CD4-positive, alpha-beta memory T cell (primary cell): ENCODE measurements at places on chromosomes 11 and 22.

- peaks cover 12% of the 10 kb centered on the region for H3K4me1 ChIP-seq
- no peak for DNase-seq
- no peak overlapping the region for H3K27ac ChIP-seq
These were observed 1.4 kb downstream of the CTTN start for GRCh38 chr11:70399681-70400112.

DNA sequence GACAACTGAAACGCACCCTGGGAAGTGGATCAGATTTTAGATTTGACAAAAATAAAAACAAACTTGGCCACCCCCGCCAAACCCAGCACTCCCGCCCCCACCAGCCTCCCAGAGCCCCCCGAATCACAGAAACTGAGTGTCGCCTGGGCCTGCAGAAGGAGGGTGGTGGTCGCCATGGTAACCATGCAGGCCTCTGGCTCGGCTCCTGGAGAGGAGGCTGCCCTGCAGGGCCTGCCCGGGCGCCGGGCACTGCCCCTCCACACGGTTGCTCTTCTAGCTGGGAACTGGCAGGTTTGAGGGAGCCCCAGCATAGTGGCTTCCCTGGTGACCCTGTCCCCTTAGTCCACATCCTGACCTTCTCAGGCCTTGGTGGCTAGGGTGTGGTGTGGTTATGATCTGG is 19.3 kb downstream of the CACNA1I start:
- no peak overlapping the region for H3K27ac ChIP-seq
- no peak for DNase-seq
- H3K4me1 ChIP-seq: no peaks in the 10 kb centered on the region
- no peak overlapping the region for H3K4me3 ChIP-seq

DNA sequence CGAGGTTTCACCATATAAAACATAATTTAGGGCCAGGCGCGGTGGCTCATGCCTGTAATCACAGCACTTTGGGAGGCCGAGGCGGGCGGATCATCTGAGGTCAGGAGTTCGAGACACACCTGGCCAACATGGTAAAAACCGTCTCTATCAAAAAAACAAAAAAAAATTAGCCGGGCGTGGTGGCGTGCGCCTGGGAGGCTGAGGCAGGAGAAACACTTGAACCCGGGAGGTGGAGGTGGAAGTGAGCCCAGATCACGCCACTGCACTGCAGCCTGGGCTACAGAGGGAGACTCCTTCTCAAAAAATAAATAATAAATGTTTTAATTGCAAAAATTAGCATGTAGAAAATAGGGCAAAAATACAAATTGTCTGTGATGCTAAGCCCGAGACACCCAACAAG is 993 bp upstream of the SFI1 start:
- no peak for DNase-seq
- no peaks in the 10 kb centered on the region for H3K36me3 ChIP-seq
- H3K27me3 ChIP-seq: no peaks in the 10 kb centered on the region
- H3K4me3 ChIP-seq: no peak overlapping the region

- H3K36me3 ChIP-seq: peaks cover 15% of the 10 kb centered on the region
- H3K4me3 ChIP-seq: peak overlapping the region; percentile 61
- peaks cover 87% of the 10 kb centered on the region for H3K4me1 ChIP-seq
- no peaks in the 10 kb centered on the region for H3K27me3 ChIP-seq
- peak; percentile 76 for DNase-seq
- H3K27ac ChIP-seq: peak overlapping the region; percentile 69
These were observed 5.0 kb downstream of the DGKZ start for GRCh38 chr11:46352063-46352841.

- no peak overlapping the region for H3K4me3 ChIP-seq
- no peaks in the 10 kb centered on the region for H3K4me1 ChIP-seq
- no peak for DNase-seq
- H3K27me3 ChIP-seq: no peaks in the 10 kb centered on the region
- no peaks in the 10 kb centered on the region for H3K36me3 ChIP-seq
- no peak overlapping the region for H3K27ac ChIP-seq
These were observed 14.1 kb upstream of the HTR3A start for GRCh38 chr11:113960702-113961330.

DNA sequence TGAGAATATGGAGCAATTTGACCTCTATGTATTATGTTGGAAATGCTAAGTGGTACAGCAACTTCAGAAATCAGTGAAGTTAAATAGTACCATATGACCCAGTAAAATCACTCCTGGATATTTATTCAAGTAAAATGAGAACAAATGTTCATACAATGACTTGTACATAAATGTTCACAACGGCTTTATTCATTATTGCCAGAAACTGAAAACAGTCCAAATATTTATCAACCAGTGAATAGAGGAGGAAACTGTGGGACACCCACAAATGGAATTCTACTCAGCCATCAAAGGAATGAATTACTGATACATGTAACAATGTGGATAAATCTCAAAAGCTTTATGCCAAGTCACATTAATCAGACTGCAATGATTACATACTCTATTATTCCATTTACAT is 416.3 kb downstream of the AASDHPPT start:
- no peaks in the 10 kb centered on the region for H3K36me3 ChIP-seq
- H3K4me3 ChIP-seq: no peak overlapping the region
- H3K27ac ChIP-seq: no peak overlapping the region
- H3K27me3 ChIP-seq: no peaks in the 10 kb centered on the region
- no peaks in the 10 kb centered on the region for H3K4me1 ChIP-seq
- DNase-seq: no peak

DNA sequence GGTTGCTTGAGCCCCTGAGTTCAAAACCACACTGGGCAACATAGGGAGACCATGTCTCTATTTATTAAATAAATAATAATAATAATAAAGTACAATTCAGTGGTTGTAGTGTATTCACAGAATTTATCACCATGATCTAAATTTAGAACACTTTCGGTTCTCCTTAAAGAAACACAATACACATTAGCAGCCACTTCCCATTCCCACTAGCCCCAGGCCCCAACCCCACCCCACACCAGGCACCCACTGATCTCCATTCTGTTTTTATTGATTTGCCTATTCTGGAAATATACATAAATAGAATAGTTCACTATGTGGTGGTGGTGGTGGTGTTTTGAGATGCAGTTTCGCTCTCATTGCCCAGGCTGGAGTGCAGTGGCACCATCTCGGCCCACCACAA is 45.7 kb downstream of the BCL2L13 start:
- no peak overlapping the region for H3K4me3 ChIP-seq
- no peak for DNase-seq
- peaks cover 4% of the 10 kb centered on the region for H3K36me3 ChIP-seq
- H3K27me3 ChIP-seq: no peaks in the 10 kb centered on the region
- H3K4me1 ChIP-seq: no peaks in the 10 kb centered on the region

- no peak for DNase-seq
- no peak overlapping the region for H3K27ac ChIP-seq
- no peaks in the 10 kb centered on the region for H3K27me3 ChIP-seq
- no peak overlapping the region for H3K4me3 ChIP-seq
- H3K36me3 ChIP-seq: no peaks in the 10 kb centered on the region
- H3K4me1 ChIP-seq: no peaks in the 10 kb centered on the region
These were observed 30.3 kb upstream of the SIK2 start for GRCh38 chr11:111571829-111572501.

GRCh38 chr11:73650400-73650799 is 4.0 kb downstream of the PLEKHB1 start:
- H3K27ac ChIP-seq: no peak overlapping the region
- no peak overlapping the region for H3K4me3 ChIP-seq
- DNase-seq: no peak
- H3K4me1 ChIP-seq: peaks cover 8% of the 10 kb centered on the region
- no peaks in the 10 kb centered on the region for H3K27me3 ChIP-seq
- H3K36me3 ChIP-seq: no peaks in the 10 kb centered on the region

- H3K27me3 ChIP-seq: no peaks in the 10 kb centered on the region
- H3K36me3 ChIP-seq: no peaks in the 10 kb centered on the region
- H3K27ac ChIP-seq: peak within 1 kb of the TSS; percentile 73
- no peak within 1 kb of the TSS for H3K4me3 ChIP-seq
These were observed at the start of gene UCP3 for GRCh38 chr11:74008373-74009229. UCP3 (minus strand) TSS chr11:74009085; CDS start chr11:74007042, 2,043 bp downstream.

- H3K27me3 ChIP-seq: no peaks in the 10 kb centered on the region
- H3K4me3 ChIP-seq: no peak overlapping the region
- no peak overlapping the region for H3K27ac ChIP-seq
- DNase-seq: no peak
- peaks cover 28% of the 10 kb centered on the region for H3K4me1 ChIP-seq
These were observed 24.5 kb downstream of the PISD start for GRCh38 chr22:31637447-31637890.

GRCh38 chr22:32620992-32621391 is 146.4 kb downstream of the FBXO7 start:
- H3K27ac ChIP-seq: no peak overlapping the region
- H3K4me1 ChIP-seq: no peaks in the 10 kb centered on the region
- no peak overlapping the region for H3K4me3 ChIP-seq
- no peaks in the 10 kb centered on the region for H3K36me3 ChIP-seq

- peaks cover 20% of the 10 kb centered on the region for H3K36me3 ChIP-seq
- no peak overlapping the region for H3K4me3 ChIP-seq
- peaks cover 57% of the 10 kb centered on the region for H3K4me1 ChIP-seq
- DNase-seq: no peak
- H3K27me3 ChIP-seq: no peaks in the 10 kb centered on the region
- H3K27ac ChIP-seq: peak overlapping the region; percentile 8
These were observed 3.9 kb downstream of the FRMD8 start for GRCh38 chr11:65390099-65390941.

GRCh38 chr22:41690476-41690875 is 1.8 kb upstream of the SNU13 start:
- H3K4me1 ChIP-seq: peaks cover 27% of the 10 kb centered on the region
- H3K27me3 ChIP-seq: no peaks in the 10 kb centered on the region
- H3K4me3 ChIP-seq: no peak overlapping the region

DNA sequence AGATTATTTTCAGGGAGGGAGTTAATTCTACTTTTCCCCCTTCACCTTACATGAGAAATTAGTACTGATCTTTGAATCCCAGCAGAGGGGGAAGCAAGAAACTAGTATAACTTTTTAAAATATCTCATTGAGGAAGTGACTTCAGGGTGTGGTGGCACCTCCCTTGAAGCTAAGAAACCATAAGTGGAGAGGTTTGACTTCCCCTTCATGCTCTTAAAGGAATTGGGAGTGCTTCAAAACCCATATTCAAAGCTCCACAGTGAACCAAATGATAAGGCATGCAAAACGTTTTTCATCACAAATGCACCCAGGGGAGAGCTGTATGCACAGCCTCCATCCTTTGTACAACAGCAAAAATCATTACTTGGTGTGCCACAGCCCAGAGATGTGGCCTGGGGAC is 540 bp downstream of the MS4A14 start:
- DNase-seq: no peak
- no peak overlapping the region for H3K27ac ChIP-seq
- H3K36me3 ChIP-seq: no peaks in the 10 kb centered on the region
- H3K4me1 ChIP-seq: no peaks in the 10 kb centered on the region

DNA sequence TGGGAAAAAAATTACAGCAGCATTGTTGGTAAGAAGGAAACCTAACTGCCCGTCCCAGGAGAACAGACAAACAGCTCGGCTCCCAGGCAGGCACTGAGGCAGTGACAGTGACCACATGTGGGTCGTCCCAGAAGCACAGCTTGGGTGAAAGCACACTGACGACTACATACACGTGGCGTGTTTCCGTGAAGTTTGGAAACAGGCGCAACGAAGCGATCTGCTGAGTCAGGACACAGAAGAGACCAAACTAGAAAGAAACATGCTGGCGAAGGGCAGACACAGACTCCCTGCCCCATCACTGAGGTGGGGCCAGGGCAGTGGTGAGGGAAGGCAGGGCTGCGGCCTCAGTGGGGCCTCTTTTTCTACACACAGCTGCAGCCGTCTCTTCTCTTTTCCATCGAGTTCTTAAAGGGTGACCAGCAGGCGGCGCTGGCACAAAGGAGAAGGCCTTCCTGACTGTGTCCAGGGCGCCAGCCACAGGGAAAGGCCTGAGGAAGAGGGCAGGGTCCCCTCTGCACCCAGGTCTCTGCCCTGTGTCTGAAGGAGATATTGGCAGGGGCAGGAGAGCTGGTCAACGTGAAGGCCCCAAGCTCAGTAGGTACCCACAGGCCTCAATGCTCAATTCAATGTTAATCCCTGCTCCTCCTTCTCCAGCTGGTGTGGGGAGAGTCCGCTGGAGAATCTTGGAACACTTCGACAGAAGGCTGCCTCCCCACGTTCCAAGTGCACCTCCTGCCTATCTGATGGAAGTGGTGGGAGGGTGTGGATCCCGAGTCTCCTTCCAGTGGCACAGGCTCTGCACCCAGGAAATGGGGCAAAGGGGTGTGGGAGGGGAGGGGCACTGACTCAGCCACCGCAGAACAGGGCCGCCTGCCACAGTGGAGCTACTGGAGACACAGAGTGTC is 19.9 kb downstream of the CARS1 start:
- H3K4me3 ChIP-seq: no peak overlapping the region
- peaks cover 55% of the 10 kb centered on the region for H3K36me3 ChIP-seq
- H3K27ac ChIP-seq: no peak overlapping the region
- H3K27me3 ChIP-seq: no peaks in the 10 kb centered on the region
- peak; percentile 32 for DNase-seq

GRCh38 chr11:128735935-128736605 is 42.2 kb downstream of the FLI1 start:
- peaks cover 100% of the 10 kb centered on the region for H3K4me1 ChIP-seq
- peak overlapping the region; percentile 27 for H3K27ac ChIP-seq
- H3K27me3 ChIP-seq: no peaks in the 10 kb centered on the region
- H3K4me3 ChIP-seq: no peak overlapping the region

GRCh38 chr22:37640591-37641560 is 1.4 kb downstream of the SH3BP1 start:
- H3K27me3 ChIP-seq: no peaks in the 10 kb centered on the region
- H3K27ac ChIP-seq: peak overlapping the region; percentile 64
- H3K4me1 ChIP-seq: peaks cover 69% of the 10 kb centered on the region
- peak overlapping the region; percentile 84 for H3K4me3 ChIP-seq
